ENCODE measurements at places on chromosomes 13 and 19.

- no peak for DNase-seq
Measured at GRCh38 chr13:29563941-29564340, 31.5 kb downstream of the SLC7A1 start.

- DNase-seq: no peak
Measured at GRCh38 chr19:43652546-43652874, 12.9 kb upstream of the CADM4 start.

GRCh38 chr19:33464733-33465115 is 56.9 kb downstream of the PEPD start:
- DNase-seq: no peak

DNA sequence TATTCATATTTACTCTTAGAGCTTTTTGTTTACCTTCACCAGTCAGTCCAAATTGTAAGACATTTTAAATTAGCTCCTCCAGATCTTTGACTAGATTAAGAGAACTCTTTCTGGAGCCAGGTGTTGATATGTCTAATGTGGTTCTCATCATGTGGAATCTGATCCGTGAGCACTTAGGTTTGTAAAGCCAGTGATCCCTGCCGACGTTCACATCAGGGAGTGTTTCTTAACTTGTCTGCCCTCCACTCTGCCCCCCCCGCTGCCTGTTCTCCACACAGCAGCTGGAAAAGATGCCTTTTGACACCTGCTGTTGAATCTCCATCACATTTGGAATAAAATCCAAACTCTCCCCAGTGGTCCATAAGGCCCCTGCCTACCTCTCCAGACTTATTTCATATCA is 17.7 kb downstream of the METTL21C start:
- DNase-seq: no peak

GRCh38 chr19:14088634-14089411 is 1.7 kb downstream of the SAMD1 start:
- DNase-seq: no peak

DNA sequence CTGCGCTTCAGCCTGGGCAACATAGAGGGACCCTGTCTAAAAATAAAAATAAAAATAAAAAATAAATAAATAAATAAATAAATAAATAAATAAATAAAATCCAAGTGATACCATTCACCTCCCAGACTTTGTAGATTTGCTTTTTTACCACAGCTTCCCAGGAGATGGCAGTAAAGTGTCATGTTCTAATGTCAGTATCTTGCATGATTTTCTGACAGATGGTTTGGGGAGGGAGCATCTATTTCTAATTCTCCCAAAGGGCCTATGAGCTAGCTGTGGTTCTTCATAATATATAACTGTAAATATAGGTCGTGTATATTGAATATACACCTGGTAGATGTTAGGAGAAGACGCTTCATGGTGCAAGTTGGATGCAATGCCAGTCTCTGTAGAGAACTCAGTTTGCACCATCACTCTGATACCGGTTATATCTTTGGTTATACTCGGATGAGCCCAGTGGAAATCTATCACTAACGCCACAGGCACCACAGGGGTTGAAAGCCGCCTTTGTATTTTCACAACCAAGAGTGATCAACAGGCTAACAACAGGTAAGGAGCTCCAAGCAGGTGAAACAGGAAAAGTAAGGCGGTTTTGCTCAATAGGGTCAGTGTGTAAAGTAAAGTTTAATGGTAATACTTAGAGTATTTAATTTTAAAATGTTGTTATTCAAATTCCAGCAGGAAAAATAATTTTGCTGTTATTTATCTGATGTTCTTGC is 13.9 kb downstream of the APLP1 start:
- DNase-seq: no peak

GRCh38 chr19:54955376-54955775 is 8.0 kb upstream of the NLRP7 start:
- DNase-seq: no peak

- no peak for DNase-seq
Measured at GRCh38 chr13:76690611-76691010, 195.6 kb downstream of the KCTD12 start.

- DNase-seq: no peak
Measured at GRCh38 chr13:72998012-72998411, 60.8 kb upstream of the KLF5 start.

DNA sequence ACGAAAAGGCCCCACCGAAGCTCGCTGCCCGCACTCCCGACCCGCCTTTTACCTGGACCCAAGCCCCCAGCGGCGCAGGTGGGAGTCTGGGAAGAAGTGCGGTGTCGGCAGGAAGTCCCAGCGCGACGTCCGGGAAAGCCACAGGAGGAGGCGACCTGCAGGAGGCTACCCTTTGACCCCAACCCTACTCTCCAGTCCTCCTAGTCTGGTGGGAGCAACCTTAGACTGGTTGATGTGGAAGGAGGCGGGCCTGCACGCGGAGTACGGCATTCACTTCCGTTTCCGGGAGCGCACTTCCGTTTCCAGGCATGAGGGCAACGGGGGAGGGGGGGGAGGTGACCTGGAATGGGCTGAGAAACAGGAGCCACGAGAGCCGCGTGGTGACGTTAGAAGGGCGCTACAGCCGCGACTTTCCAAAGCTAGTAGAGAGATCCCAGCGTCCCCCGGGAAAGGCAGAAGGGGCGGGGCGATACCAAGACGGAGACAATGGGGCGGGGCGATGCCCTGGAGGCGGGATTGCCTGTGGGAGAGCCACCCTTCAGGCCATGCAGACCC is 28.5 kb downstream of the ZNF266 start:
- peak; percentile 19 for DNase-seq

GRCh38 chr19:46411925-46412649 is 1.3 kb downstream of the CCDC8 start:
- no peak for DNase-seq

GRCh38 chr19:28980236-28980868 is 232.6 kb downstream of the UQCRFS1 start:
- no peak for DNase-seq

GRCh38 chr13:33514362-33514761 is 228.8 kb upstream of the STARD13 start:
- DNase-seq: no peak

DNA sequence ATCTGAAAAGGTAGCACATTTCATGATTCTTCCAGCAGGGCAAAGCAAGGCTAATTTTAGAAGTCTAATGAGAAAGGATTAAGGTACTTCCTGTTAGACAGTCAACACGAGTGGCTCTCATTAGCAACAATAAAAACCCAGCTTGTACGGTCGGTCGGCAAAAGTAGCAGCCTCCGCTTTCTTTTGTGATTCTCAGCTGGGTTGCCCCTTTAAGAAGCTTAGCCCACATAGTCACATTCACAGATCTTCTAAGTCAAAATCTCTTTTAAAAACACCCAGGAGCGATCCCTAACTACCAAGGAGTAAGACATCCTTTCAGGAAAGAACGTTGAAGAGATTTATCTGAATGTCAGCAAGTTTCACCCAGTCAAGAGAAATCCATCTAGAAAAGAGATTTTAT is 684.8 kb downstream of the DIAPH3 start:
- DNase-seq: no peak

DNA sequence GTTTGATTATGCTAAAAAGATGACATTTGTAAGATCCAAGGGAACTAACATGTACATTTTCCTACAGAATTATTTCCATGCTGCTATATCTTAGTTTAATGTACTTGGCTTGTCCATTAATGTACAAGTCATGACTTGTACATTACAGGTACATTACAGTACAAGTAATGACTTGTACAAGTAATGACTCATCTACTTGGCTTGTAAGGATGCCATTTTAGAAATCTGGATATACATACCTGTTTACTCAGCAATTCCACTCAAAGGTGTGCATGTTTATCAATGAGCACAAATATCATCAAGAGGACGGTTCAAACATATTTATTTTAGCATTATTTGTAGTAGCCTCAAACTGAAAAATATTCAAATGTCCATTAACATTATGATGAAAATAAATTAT is 87.0 kb upstream of the TRPC4 start:
- DNase-seq: no peak

GRCh38 chr13:98143157-98143553 is 261 bp downstream of the FARP1 start:
- no peak for DNase-seq

- no peak for DNase-seq
Measured at GRCh38 chr13:27339299-27339698, 68.7 kb downstream of the RASL11A start.

DNA sequence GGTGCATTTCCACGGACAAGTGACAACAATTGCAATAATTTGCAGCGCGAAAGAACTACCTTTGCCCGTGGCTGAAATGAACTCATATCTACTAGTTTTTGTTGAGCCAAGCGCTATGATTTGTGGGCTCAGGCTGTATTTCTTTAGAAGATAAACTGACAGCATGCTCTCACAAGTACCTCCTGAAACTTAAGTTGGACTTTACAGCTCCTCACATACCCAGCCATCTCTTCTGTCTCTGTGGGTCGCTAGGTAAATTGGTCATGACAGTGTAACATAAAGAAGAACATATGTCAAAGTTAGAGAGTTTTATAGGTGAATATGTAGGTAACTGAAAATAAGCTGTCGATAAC is 839 bp downstream of the COG6 start:
- no peak for DNase-seq

- DNase-seq: no peak
Measured at GRCh38 chr13:102018716-102019115, 383.1 kb downstream of the FGF14 start.

DNA sequence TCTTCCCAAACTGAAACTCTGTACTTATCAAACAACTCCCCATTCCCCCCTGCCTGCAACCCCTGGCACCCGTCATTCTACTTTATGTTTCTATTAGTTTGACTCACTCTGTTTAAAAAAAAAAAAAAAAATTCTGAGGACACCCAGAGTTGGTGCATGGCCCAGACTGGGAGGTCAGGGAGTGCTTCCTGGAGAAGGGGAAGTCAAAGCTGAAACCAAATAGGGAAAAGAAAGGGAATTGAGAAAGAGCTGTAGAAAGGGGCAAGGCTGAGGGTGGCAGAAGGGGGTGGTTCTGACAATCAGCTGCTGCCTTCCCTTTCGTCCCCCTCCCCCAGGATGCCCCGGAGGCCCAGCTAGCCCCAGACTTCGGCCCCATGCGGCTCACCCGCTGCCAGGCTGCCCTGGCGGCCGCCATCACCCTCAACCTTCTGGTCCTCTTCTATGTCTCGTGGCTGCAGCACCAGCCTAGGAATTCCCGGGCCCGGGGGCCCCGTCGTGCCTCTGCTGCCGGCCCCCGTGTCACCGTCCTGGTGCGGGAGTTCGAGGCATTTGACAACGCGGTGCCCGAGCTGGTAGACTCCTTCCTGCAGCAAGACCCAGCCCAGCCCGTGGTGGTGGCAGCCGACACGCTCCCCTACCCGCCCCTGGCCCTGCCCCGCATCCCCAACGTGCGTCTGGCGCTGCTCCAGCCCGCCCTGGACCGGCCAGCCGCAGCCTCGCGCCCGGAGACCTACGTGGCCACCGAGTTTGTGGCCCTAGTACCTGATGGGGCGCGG is 9.0 kb upstream of the STRN4 start:
- DNase-seq: no peak

GRCh38 chr13:104954210-104954609 is 1581.3 kb downstream of the EFNB2 start:
- DNase-seq: no peak

DNA sequence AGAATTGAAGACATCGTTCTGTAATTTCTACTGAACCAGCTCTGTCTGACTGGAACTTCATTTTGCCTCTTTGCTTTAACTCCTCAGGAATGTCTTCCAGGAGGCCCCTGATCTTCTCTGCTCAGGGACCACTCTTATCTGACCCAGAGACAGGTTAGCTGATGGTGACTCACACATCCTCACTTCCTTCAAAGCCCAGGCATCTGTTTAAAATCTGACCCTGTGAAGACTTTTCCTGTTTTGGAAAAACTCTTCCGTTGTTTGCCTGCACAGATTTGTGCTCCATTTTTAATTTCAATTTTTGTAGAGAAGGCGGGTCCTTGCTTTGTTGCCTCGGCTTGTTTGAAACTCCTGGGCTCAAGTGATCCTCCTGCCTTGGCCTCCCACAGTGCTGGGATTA is 1.6 kb downstream of the ARL11 start:
- no peak for DNase-seq

DNA sequence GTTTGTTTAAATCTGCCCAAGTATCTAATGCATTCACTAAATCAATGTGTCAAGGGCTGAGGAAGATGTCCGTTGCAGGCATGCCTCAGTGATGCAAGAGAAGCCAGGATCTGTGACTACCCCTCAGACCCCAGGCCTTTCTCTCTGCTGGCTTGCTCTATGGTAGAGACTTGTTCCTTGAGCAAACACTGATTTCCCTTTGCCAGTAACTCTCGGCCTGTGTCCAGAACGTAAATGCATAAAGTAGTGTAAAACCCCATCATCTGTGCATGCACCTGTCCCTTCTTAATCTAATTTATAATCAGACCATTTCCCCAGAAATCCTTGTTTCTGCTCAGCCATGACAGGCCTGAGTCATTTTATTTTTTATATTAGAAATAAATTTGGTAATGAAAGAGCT is 28.7 kb upstream of the FRY start:
- no peak for DNase-seq

DNA sequence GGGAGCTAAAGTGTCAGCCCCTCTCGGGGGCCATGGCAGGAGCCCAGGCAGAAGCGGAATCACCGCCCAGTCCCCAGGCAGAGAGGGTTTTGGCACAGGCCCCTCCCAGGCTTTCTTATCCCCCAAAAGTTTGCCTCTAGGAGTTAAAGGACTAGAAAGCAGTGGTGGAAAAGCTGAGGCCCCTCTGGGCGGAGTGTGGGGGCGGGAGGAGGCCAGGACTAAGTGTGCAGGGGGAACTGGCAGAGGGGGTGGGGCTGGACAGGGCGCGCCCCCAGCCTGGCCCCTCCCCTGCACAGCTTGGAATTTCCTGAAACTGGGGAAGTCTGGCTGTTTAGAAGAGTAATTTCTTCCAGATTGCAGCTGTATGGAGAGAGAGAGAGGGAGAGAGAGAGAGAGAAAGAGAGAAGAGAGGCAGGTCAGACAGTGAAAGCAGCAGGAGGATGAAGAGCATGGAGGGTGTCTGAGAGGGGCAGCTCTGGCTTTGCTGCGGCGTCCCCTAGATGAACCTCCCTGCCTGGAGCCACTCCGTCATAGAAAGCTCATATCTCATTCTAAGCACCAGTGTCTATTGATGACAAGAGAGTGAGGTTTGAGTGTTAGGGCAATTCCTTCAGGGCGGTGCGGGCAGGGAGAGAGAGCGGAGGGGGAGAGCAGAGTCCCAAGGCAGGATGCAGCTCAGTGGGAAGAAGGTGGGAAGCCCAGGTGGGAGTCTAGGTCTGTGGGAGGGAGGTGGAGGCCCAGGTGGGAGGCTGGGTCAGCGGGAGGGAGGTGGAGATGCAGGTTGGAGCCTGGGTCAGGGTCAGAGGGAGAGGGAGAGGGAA is at the start of gene CDC42EP5:
CDC42EP5 (minus strand) TSS at position 226 of the 821 bp plus-strand sequence. CDS start 7,749 bp downstream, outside the sequence.
- no peak for DNase-seq

DNA sequence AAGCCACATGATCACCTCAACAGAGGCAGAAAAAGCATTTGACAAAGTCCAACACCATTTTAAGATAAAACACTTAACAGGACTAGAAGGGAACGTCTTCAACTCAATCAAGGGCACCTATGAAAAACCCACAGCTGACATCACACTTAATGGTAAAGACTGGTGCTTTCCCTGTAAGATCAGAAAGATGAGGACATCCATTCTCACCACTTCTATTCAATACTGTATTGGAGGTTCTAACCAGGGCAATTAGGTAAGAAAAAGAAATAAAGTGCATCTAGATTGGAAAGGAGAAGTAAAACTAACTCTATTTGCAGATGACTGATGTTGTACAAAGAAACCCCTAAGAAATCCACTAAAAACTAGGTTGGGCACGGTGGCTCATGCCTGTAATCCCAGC is 11.2 kb upstream of the AKAP8 start:
- no peak for DNase-seq

Measured in T-helper 9 cell (primary cell).